Motor neuron (in vitro differentiated cells): ENCODE measurements at places on chromosomes 12 and 14. TPM values are rescaled to one million over a fixed set of nuclear protein-coding genes. Genes with fewer than 3 reads are reported as not detected.

DNA sequence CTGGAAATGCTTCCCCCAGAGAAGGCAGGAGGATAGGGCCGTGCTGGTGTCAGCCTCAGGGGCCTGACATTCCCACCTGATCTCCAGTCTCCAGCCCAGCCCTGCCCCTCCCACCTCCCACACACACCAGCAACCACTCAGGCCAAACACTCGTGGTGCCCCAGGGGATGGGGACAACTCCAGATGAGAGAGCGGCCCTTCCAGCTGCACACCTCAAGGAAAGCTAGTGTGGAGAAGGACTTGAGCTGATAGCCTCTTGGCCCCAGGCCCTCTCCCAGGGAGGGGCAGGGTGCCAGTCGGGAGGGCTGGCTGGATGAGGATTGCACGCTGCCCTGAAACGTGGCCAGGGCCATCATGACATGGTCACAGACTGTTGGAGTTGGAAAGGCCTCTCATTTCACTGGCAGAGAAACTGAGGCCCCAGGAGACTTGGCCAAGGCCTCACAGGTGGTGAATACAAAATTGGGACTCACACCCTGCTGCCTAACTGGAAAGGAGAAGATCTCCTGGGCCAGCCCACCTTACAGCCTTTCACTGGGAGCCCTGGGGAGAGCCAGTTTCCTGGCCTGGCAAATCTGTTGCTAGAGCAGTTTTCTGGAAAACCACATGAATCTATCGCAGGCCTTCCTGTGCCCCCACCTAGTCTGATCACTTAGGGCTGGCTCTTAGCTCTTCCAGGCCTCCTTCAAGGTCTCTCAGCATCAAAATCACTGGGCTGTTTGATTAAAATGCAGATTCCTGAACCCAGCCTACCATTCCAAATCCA, 52.1 kb downstream of the IRF2BPL start:
- no peak for ATAC-seq

GRCh38 chr12:105104762-105105161, 2.8 kb upstream of the WASHC4 start:
- ATAC-seq, result no peak

The TAS2R19 gene
- 13.0 and 16.4 TPM in 2 replicates for total RNA-seq

- ATAC-seq, result no peak
Observed at GRCh38 chr14:42715316-42715715, 1108.6 kb downstream of the LRFN5 start.

The STAC3 gene
- 1.1 and 2.6 TPM in 2 replicates for total RNA-seq

GRCh38 chr14:101598159-101598558, 36.9 kb downstream of the DIO3 start:
- ATAC-seq, result no peak
